Fibroblast of skin of abdomen (primary cell): ENCODE measurements at places on chromosomes 7 and 10.

DNA sequence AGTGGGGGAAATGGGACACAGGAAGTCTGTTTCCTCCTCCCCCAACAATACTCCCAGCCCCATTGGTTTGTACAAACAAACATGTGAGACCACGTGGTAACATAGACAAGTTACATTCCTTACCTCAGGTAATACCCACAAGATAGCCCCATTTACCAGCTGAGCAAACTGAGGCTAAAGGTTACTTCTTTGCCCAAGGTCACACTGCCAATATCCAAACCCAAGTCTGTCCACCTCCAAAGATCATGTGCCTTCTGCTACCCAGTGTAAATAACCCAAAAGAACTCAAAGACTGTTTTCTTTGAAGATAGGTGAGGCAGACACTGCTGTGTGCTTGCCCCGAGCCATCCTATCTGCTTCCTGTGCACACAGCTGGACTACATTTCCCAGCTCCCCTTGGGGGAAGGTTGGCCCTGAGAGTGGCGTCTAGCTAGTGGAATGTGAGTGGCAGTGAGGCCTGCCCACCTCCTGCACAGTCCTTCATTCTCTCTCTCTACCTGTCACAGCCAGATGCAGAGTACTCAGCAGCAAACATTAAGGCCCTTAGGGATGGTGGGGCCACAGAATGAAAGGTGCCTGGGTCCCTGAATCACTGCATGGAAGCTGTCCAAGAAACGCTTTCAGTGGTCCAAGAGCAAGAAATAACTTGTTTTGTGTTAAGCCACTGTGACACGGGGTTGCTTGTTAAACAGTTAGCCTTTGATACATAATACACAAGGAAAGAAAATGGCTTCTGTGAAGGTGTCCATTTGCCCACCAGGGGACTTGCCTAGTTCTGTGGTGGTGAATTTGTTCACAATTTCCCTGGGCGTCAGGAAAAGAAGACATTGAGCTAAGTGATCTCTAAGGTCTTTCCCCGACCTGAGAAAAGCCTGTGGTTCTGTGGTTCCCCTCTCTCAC, 257.7 kb upstream of the NFE2L3 start:
- DNase-seq = no peak

GRCh38 chr7:2645274-2645868, 13.6 kb downstream of the TTYH3 start:
- peak; percentile 48 for DNase-seq

DNA sequence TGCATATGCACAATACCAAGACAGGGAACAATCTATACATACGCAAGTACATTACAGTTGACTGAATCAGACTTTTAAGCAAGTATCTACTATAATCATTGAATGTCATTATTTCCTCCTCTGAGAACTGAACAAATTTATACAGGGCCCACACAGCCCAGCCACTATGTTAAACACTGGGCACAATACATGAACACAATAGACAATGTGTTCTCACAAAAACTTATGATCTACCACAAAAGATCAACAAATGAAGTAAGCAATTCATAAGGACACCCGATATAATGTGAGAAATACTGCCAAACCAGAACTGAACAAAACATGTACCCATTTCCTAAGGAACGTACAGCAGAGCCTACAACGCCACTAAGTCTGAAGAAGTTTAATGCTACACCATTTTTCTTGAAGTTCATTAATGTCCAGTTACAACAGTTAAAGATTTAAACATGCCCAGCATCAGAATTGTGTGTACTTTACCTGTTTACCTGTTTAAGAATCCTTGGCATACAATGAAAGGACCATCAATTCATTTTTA, 31.5 kb downstream of the SHTN1 start:
- no peak for DNase-seq

DNA sequence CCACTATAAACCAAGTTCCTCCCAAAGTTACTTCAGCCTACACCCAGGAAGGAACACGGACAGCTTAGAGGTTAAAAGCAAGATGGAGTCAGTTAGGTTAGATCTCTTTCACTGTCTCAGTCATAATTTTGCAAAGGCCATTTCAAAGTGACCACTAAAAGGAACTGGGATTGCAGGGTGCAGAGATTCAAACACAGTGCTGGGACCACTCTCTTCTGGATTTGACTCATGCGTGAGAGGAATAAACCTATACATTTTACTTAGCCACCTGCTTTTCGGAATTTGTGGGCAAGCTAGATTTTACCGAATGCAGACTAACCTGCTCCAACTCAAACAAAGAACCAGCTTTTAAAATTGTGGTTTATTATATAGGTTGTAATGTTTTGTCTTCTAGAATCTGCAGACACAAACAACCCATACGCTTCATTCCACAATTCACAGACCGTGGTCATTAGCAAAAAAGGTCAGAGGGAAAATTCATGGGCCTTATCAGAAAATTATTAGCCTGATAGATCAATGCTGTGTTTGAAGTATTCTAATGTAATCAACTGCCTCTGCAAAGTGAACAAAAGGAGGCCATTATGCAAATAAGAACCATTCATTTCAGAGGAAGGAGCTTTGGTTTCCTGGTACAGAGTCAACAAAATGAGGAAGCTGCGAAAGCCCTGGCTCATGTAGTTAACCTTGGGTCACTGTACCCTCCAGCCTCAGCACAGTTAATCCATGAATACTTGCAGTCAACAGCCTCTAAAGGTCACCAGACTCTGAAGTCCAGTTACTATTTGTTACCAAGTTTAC, 342.7 kb upstream of the KLF6 start:
- DNase-seq = no peak

DNA sequence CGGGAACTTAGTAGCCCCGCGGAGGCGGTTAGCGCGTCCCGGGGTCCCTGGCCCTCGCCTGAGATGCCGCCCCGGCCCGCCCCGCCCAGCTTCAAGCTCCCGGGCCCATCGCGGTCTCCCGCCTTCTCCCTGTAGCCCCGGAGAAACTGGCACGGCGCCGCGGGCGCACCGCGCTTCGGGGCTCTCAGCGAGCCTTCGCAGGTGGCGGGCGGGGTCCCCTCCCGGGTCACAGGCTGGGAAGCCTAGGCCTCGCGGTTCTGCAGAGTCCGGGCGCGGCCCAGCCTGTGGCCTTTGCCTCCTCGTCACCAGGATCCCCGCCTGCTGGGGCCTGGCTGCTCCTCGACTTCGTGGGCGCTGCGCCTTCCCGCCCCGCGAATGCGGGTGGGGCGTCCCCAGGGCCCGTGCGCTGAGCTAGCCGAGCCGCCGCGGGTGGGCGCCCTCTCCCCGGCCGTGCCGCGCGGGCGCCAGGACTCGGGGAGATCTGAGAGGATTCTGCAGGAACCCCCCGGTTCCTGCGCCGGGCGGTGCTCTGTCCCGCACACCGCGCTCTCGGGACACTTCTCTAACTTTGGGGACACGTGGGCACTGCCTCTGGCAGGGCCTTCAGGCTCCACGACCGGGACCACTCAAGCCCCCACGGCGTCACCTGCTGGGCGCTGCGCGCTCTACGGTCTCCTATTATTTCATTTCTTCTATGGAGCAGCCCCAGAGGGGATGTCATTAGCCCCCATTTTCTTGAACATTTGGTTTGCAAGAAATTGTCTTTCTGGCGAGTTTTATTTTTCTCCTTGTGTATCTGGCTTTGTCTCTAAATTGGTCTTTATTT, 682 bp upstream of the RGS10 start:
- DNase-seq = peak; percentile 56

- no peak for DNase-seq
These were observed 66.7 kb downstream of the ARL4A start for GRCh38 chr7:12754179-12754578.

GRCh38 chr7:114819616-114820362, 102.1 kb upstream of the MDFIC start:
- peak; percentile 98 for DNase-seq

GRCh38 chr7:77360969-77361368, 55.2 kb downstream of the GSAP start:
- DNase-seq = no peak

- peak; percentile 13 for DNase-seq
These were observed 55.5 kb upstream of the LHFPL3 start for GRCh38 chr7:104272767-104273384.

DNA sequence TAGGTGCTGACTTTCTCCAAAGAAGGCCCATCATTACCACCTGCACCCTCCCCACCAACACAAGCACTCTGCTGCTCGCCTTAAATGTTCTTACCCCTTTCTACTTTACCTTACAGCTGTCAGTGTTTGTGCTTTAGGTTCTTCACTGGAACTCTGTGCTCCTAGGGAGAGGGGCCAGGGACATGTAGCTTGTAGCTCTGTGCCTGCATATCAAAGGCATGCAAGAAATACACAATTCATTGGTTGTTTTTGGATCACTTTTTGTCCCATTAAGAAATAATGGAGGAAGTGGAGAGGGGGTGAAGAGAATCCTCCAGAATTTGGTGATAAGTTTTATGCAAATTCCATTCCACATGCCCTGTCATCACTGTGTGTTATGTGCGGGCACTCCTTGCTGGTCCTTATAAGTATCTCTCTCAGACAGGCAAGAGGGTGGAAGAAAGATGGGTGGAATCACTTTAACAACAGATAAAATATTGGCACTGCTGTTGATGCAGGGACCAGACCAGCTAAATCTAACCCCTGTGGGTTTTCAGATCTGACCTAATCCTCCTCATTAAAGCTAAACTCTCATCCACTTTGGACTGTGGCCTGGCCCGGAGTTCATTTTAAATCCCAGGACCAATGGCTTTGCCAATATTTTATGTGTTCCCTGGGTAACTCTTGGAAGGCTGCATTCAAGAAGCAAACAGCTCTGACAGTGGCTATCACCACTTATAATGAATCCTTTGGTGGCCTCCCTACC, 375.8 kb upstream of the NFE2L3 start:
- DNase-seq = no peak

- DNase-seq = peak; percentile 73
These were observed 10.2 kb upstream of the PPP1R3C start for GRCh38 chr10:91642831-91643692.

DNA sequence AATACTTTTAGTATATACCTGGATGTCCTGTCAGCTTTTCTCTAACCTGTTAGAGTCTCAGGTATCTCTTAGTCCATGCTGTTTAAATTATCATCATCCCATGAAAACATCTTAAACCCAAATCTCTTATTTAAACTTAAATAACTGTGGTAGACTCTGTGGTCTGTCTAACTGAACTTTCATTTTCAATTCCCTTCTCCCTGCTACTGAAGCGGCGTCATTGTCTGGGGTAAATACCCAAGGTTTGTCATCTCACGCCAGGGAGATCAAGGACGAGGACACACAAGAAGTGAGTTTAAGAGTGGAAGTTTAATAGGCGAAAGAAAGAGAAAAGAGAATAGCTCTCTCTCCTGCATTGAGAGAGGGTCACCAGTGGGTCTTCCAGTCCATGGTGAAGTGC, 804.4 kb upstream of the CELF2 start:
- no peak for DNase-seq

DNA sequence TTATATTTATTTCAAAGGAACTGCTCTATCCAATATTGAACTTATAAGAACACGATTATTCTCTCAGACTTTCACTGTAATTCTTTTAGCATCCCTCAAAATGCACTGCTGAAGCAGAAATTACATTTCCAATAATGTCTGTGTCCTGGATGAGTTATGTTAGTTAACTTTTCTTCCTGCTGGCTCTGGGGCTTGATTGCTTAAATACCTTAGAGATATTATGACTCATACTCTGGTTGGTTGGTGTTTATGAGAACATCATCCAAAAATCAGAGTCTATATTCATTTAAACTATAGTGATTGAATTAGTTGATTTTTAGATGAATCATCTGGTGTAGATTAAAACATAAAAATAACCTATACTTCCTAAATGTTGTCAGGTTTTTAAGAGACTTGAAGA, 246.3 kb upstream of the VWC2 start:
- DNase-seq = no peak

- no peak for DNase-seq
These were observed 12.7 kb downstream of the ABCA13 start for GRCh38 chr7:48183965-48184364.

DNA sequence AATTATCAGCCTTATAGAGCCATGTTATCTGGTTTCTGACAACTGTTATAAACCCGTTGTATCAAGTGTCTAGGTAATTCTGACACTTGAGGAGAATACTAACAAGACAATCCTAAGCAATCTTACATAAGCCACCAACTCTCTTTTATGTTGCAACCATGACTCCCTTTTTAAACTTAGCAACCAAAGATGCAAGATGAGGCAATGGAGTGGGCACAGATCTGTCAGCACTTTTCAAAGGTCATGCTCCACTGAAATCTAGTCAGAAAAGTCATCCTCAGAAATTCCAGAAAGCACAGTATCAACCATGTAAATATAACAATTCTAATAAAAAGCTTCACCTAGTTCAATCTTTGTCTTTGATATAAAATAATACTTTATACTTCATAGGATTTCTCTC, 77.0 kb upstream of the SEMA3A start:
- DNase-seq = no peak

- DNase-seq = peak; percentile 17
These were observed 138.7 kb downstream of the CHRM2 start for GRCh38 chr7:137007001-137007694.

DNA sequence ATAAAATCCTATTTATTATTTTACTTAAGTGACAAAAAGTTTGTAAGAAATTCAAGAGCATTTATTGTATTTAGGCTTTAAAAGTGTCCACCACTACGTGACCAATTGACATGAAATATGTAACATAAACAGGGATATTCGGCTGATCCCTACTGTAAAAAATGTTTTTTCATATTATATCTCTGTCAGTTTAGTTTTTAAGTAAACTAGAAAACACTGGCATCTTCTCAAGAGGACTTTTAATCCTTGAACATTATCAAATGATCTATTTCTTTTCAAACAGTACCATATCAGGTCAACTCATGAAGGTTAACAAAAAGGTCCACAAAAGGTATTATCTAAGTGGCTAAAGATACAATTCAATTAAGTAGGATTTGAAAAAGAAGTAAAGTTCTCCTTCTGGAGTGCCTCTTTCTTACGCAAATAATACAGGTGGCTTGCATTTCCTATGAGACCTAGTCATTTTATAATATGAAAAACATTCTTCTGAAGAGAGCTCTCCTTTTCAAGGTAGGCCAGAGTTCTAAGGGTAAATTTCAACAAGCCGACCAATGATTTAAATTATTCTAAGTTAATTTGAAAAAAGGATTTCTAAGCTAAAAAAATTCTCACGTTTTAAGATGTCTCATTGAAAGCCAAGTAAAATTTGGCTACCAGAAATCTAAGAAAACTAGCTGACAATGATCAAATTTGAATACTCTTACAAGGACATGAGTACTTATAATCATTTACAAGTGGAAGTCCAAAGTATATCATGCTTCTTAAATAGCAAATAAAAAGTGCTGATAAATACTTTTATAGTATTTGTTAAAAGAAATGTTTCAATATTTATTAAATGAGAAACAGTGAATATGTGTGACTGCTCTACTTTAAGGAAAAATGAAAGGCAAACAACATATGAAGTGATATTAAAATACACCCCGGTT, 133.5 kb downstream of the NRBF2 start:
- DNase-seq = no peak
